Stimulated activated CD4-positive, alpha-beta T cell treated with anti-CD3 and anti-CD28 coated beads, Interleukin-4, amount 100 ng/mL, for 4 hours (primary cell): ENCODE measurements at places on chromosomes 6 and 20.

DNA sequence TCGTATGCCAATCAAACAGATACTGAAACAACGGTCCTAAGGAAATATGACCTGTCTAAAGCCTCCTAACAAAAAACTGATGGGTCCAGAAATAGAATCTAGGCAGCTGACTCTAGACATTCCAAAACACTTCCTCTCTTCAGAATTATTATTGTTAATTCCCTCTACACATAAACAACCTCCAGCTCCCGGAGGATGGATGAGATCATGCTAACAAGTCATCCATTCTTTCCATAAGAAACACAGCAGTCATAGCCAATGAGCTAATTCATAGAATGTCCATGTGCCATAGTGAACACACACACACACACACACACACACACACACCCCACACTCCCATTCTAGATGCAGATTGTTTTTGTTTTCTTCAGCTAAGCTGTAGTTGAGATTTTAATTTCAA, 44.3 kb downstream of the HDGFL1 start:
- DNase-seq, result no peak

DNA sequence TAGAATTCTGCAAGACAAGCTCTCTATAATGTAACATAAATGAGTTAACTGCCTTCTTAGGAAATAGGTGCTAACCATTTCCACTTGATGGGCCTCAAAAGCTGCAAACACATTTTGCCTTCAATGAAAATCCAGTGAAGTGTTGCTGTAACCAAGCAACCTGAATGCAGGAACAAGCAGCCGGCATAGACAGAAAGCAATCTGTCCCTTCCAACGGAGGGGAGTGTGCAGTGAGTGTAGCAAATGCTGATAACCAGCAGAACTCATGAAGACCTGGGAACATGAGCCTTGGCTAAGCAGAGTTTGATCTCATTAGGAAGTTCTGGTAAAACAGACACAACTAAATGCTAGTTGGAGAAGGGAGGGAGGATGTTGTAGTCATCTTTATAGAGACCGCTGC, 697.8 kb downstream of the KIF16B start:
- DNase-seq, result no peak

DNA sequence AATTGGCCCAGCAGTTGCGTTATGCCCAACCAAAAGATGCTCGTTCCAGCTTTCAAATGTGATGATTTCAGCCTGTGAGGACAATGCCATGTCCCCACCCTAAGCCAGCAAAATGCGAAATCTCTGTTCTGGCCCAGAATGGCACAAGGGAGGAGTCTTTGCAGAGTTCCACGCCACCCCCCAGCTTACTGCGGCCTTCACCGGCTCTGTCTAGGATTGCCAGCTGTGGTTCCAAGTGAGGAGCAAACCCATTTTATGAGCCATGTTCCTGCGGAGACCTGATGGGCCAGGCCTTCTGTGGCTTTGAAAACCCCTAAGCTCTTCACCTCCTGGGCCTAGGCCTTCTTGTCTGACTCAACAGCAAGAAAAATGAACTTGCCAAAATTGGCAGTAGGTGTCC, 146.8 kb upstream of the SNX9 start:
- DNase-seq, result no peak

DNA sequence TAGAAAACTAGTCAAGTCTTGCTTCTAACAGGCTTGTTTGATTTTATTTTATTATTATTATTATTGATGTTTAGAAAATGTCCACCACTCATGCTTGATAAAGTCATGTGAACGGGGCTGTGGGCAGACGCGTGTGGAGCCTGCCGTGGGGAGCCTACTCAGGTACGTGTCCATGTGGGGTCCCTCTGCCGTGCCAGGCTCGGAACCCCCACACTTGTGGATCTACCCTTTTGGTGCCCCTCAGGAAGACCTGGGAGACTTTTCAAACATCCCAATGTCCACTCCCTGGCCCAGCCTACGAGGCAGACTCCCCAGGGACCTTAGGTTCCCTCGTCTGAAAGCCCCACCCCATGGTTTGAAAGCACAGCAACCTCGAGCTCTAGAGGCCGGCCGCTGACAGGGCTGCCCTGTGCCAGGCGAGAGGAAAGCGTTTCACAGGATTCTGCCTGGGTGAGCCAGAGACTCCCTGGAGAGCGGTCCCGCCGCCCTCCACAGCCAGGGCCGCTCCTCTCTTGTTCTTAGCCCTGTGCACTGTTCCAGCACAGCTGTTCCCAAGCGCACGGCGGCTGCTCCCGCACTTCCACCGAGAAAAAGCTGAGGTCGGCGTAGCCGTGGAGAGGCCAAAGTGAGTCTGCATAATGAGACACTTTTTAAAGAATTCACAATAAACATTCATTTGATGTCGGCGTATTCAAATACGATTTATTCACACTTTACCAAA, 249.7 kb downstream of the TTLL2 start:
- no peak for DNase-seq

GRCh38 chr6:38155144-38155543, 335.6 kb downstream of the ZFAND3 start:
- no peak for DNase-seq

DNA sequence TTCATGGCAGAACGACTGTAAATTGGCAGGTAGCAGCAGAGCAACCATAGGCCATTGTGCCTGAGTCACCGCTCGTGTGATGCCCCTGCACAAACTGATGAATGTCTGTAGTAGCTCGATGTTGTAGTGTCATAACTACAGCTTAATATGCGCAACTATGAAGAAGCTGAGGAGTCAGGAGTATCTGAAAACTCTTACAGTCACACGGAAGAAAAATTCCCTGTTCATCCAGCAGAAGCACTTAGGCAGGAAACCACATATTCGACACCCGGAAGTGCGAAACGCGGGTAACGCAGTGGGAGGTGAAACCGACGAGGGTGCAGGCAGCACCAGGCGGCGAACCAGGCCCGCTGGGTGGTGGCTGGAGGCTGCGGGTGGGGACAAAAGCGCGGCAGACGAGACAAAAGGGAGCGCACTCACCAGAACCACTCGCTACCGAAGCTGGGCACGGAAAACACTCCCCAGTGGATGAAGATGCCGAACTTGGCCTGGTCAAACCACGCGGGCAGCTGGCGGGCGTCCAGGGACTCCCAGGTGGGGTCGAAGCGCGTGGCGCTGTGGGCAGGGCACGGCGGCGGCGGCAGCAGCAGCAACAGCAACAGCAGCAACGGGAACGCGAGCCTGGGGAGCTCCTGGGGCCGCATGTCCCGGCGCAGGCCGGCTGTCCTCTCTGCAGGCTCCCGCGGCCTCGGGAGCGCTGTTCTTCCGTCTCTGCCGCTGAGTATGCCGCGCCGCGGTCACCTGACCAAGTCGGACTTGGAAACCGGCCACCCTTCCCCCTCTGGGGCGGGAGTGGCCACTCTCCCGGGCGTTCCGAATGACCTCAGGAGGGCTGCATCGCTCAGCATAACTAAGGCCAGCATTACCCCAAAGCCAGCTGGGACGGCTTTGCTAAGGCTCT, at the start of gene FUCA2:
Gene FUCA2, minus strand, starts transcription at position 730 of the 901 bp plus-strand sequence. Its CDS starts 86 bp downstream, at position 644.
- DNase-seq, result peak; percentile 64

DNA sequence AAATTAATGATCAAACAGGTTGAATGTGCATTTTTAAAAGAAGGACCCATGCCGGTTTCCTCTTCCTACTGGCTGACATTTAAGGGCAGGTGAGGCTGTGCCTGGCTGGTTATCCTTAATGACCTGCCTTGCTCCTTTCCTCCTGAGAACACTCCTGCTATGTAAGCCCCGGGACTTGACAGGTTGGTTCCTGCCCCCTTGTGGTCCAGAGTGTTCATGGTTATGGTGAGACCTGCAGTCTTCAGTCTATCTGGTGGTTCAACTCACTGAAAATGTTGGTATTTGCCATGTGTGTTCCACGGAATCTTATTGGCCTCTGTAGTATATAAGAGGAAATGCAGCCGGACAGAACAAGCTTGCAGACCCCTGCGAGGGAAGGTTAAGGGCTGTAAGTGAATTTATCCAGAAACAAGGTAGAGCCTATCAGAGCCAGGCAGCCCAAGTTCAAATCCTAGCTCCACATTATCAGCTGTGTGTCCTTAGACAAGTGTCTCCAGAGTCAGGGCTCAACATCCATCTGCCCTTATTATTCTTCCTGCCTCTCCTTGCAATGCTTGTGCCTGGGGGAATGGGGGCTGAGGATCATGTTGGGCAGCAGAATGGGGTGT, 5.2 kb upstream of the BPIFA3 start:
- no peak for DNase-seq

- no peak for DNase-seq
These were observed 571.7 kb upstream of the SLC35B3 start for GRCh38 chr6:9007027-9007426.

GRCh38 chr20:41137614-41138474, 501 bp downstream of the PLCG1 start:
- peak; percentile 50 for DNase-seq

- no peak for DNase-seq
These were observed 10.3 kb downstream of the TOP1 start for GRCh38 chr20:41038878-41039404.

- DNase-seq, result no peak
These were observed 503.2 kb downstream of the CDKAL1 start for GRCh38 chr6:21037453-21037852.

DNA sequence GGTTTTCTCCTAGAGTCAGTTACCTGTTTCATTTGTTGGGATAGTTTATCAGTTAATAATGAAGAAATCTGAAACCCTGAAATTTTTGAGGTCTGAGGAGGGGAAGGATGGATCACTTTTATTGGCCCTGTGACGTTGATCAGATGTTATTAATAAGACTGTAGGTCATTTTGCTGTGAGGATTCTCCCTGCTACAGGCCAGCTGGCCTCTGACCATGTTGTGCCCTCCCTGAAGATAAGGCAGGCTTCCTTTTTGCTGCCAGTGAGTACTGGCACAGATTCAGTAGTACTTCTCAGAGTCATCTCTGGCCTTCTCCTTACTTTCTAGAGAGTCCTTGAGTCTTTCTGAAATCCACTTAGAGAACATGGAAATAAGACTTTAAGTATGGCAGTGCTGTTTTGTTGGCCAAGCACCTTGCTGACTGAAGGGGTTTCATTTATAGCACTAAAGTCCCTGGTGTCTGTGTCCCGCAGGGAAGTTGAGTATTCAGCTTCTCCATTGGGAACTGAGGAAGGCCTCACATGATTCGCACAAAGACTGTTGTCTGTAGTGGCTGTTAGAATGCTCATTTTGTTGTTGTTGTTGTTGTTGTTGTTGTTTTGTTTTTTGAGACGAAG, 202.6 kb downstream of the DTNBP1 start:
- no peak for DNase-seq

GRCh38 chr6:56756219-56756789, 113.6 kb upstream of the DST start:
- DNase-seq, result no peak
